ENCODE measurements at places on chromosomes 1 and 21. TPM values are rescaled to one million over a fixed set of nuclear protein-coding genes. Genes with fewer than 3 reads are reported as not detected.
A peak's percentile ranks its signal among the peaks of the same experiment; 100 is the strongest.

DNA sequence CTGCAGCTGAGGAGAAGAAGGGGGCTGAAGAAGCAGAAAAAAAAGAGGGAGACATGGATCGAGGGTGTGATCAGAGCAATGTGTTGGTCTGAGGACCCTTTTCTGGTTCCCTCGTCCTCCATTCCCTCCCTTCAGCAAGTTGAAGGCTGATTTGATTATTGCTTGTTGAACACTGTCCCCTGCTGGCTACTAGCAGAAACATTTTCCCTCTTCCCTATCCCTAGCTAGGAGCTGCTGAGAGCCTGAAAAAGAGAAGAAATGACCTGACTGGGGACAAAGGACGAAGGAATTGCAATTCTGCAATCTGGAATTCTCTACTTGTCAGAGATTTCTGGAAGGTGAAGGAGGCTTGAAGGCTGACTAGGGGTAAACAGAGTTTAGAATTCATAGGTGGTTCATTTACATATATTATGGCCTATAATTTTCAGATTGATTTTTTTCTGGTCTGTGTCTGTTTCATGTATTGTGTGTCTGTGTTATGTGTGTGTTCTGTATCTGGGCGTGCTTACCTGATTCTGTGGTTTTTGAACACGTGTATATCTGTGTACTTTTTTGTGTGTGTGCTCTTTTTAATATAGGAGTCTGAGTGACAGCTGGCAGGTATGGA is 9.8 kb downstream of the NHLH1 start:
- no peak for DNase-seq

DNA sequence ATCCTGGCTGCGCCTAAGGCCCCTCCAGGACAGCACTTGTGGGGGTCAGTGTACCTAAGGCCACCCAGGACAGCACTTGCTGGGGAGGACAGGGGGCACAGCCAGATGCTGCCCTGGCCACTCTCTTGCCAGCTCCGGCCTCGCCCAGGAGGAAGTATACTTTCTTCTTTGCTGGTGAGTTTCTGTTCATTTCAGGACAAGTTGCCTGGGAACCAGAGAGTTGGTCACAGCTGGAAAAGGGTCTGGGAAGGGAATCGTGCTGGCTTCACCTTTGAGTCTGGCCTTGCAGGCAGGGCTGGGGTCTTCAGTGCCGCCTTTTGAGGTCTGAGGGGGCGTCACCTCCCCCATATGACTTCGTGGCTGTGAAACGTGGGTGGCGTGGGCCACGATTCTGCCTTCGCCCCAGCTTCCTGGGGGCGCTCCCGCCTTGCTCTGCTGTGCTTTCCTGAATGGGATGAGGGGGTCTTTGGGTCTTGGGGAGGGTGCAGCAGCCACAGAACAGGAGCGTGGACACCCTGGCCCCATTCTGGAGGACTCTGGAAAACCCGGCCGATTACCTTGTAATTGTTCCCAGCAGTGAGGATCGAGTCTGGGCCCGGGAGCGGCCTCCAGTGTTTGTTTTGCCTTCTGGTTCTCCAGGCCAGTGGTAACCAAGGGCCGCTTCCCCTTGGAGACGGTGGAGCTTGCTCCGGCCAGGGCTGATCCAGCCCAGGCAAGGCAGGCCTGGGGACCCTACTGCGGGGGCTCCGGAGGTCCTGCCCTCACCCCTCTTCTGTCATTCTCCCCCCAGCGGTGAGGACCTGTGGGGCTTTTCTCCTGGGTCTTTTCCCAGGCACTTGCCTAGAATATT is 45.9 kb downstream of the SPSB1 start:
- peak; percentile 16 for DNase-seq

DNA sequence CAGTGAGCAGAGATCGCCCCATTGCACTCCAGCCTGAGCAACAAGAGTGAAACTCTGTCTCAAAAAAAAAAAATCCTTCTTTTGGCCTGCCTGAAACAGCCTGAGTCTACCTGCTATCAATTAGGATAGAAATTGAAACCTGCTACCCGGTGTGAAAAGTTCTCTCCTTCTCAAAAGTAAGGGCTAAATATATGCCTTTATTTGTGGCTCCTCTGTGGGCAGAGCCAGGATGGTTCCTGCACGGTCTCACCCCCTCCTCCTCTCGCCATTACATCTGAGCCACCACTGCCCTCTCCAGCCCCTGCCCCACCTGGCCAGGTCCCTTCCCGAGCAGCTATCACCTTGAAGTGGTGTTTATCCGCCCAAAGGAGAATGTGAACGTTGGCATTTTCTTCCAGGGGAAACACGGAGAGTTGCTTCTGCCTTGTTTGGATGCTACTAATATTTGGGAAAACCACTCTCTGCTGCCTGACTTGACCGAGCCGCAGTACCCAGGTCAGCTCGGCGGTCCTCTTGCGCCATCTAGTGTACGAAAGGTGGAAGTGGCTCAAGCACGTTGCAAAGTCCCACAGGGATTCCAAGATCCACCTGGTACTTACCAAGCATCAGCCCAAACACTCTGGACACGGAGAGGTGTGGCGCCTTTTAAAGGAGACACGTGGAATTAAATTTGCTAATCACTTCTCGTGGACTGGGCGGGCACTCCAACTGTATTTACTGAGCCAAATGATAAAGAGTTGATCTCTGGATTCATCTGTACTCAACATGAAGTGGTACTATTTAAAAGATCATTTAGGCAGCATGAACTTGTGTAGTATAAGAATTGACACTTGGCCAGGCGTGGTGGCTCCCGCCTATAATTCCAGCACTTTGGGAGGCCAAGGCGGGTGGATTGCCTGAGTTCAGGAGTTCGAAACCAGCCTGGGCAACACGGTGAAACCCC is 31.9 kb downstream of the SETD4 start:
- peak; percentile 85 for DNase-seq

AMY1A gene
- not detected for total RNA-seq

DNA sequence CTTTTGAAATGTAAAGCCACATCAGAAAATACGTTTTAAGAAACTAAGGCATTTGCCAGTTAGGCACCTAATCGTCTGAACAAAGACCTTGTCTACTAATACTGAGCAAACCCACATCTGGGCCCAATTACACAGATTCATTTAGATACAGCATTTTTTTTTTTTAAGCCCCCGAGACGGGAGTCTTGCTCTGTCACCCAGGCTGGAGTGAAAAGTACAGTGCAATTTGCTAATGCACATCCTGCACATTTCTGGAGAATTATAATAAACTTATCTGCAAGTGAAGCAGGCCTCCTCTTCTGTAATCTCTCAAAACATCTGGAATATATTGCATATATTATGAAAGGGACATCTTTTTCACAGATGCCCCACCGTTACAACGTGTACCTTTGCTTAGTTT is 3.3 kb downstream of the RSRP1 start:
- no peak for DNase-seq

DNA sequence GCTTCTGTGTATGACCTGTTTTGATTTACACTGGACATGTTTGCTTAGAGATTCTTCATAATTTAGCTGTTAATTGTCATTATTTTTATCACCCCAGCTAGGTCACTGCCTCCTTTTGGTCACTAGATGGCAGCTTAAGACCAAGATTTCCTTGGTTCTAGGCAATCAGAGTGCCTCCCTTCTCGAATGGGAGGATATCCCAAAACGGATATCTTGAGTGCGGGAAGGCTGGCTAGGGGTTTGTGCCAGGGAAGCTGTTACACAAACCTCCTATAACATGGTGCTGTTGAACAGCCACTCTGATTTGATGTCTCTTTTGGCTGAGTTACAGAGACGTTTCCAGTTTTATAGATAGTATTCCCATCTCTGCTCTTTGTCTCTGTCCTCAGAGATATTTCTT is 283.5 kb downstream of the S1PR1 start:
- DNase-seq: no peak

- no peak for DNase-seq
These were observed 32.7 kb upstream of the RAB4A start for GRCh38 chr1:229238231-229238630.

- no peak for DNase-seq
These were observed 23.4 kb downstream of the LDLRAP1 start for GRCh38 chr1:25566730-25567341.

DNA sequence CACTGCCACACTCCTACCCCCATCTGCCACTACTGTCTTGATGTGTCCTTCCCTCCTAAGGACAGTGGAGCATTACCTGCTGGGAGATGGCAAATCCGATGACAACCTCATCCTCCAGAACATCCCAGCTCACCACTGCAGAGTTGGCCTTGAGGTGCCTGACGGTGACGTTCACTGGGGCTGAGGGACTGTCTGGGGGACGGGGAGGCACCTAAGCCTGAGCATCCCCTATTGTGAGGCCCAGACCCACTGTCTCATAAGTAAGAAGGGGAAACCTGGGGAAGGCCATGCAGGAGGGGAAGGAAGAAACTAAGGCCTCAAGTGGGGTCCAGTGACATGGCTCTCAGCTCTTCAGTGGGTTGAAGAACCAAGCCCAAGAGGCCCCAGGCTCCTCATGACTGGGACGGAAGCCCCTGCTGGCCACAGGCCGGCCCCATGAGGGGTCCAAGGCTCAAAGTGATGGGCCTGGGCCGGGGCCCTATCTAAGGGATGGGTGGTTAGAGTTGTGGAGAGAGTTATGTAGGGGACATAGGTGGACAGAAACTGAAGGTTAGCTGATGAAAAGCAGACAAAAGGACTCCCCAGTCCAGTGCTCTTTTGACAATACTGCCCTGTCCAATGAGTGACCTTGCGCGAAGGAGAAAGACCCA is 1.8 kb downstream of the FNDC5 start:
- DNase-seq: no peak

PCAT6 gene
- total RNA-seq: 0.54 TPM

EFNA3 gene
- total RNA-seq: 1.1 TPM

- DNase-seq: no peak
These were observed 1.4 kb upstream of the CA14 start for GRCh38 chr1:150256198-150256553.

GRCh38 chr1:224495866-224496265 is 61.3 kb upstream of the WDR26 start:
- DNase-seq: no peak

SEC16B gene
- total RNA-seq: 1.5 TPM

DNA sequence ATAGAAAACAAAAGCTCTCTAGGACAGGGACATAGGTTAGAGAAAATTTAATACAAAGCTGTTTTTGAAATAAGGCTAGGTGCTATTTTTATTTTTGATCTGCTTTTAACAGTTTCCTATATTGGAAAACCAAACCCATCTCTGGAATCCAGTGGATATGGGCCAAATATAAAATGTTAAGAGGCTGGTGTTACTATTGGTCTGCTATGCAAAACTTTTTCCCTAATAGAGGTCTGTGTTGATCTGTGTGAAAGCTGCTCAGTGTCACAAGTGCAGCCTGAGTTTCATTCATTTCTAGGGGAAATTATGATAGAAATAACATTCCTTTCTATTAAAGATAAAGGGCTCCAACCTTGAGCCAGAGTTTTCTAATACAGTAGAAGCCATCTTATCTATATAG is 116.4 kb downstream of the OLFML2B start:
- no peak for DNase-seq

RGS7 gene
- not detected for total RNA-seq

DNA sequence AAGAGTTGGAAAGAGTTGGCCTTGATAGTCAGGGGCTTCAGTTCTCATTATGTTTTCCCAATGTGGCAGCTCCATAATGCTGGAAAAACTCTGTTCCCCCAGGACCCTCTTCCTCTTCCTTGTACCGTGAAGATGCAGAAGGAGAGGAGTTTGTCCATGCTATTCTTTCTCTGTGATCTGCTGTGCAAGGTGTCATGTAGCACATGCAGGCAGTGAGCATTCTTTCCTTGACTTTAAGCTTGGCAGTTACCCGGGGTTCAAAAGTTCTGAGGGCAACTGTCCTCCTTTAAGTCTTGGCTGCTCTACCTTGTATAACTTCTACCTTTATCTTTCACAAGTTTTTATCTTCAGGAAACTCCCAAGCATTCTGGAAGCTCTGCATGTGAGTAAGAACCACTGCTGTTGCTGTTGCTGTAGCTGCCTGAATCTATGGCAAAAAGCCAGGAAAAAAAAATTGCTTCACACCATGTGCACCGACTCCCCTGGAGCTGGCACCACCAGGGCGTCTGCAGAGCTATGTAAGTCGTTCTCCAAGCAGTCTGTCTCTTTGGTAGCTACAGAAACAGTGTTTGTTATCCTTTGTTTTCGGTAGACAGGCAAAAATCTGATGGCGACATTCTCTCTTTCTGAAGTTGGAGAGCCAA is 42.7 kb upstream of the SLC16A1 start:
- peak; percentile 80 for DNase-seq

GRCh38 chr1:172180501-172181285 is 239.8 kb upstream of the C1orf105 start:
- peak; percentile 72 for DNase-seq

GRCh38 chr1:91889717-91890459 is 3.9 kb upstream of the TGFBR3 start:
- no peak for DNase-seq

COL11A1 gene
- total RNA-seq: not detected

- DNase-seq: peak; percentile 40
These were observed 83.8 kb downstream of the STUM start for GRCh38 chr1:226632169-226632879.

TMOD4 gene
- not detected for total RNA-seq

GRCh38 chr1:12745992-12746323 is at the start of gene CFAP107:
CFAP107 (plus strand) TSS chr1:12746200; CDS start chr1:12746431, 231 bp downstream.
- DNase-seq: no peak

DNA sequence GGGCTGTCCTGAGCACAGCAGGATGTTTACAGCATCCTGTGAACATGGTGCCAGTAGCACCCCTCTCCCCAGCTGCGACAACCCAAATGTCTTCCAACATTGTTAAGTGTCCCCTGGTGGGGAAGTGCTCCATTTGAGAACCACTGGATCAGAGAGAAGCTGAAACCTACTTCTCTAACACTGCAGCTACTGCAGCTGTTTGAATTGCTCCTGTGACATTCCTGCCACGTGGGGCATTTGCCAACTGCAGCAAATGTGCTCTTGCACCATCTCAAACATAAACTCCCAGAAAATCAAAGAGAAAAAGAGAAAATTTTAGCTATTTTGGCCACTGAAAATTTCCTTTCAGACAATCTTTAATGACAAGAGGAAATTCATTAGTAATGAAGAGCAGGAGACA is 11.0 kb downstream of the SLC2A5 start:
- DNase-seq: no peak

BRINP3 gene
- total RNA-seq: not detected

ACAP3 gene
- total RNA-seq: 57.3 TPM

ACTA1 gene
- 1,694 TPM for total RNA-seq

DNA sequence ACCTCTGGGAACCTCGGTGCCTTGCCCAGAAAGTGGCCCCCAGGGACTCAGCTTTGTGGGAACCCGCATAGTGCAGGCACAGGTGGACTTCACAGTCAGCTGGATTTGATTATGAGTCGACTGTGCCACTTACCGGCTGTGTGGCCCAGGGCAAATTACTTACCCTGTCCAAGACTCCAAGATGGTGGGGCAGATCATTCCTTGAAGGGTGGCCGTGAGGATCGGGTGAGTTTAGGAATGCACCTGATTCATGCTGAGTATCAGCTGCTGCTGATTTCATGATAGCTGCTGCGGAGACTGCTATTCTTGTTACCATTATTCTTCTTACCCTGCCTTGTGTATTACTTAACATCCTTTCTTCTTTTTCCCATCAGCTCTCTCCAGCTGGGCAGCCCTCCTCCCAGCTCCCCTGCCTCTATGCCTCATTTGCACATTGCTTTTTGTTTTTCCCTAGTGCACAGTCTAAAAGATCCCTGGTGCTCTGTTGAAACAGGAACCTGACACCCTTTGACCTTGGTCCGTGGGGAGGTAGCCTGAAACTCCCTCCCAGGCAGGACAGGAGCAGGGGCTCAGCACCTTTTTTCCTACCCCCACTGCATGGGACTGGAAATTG is 40.5 kb upstream of the FHAD1 start:
- DNase-seq: no peak

Data from Right ventricle myocardium inferior (tissue), 1 donor.